ENCODE measurements at places on chromosomes 5 and 9.

DNA sequence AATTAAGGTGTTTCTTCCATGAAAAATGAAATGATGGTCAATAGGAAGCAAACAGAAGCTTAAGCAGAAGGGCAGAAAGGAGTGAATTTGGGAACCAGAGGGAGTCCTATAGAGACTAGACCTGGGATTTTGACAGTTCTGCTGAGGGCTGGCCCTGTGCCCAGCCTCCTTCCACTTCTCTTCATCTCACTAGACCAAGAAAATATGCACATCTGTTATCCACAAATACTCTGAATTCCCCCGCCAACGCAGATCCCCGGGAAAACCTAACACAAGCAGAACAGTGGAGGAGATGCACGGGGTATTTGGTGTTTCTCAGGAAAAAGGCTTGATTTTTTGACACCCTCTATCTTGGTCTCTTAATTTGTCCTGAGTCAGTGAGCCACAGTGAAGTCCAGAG, 22.7 kb downstream of the GRIA1 start:
- DNase-seq = no peak

- DNase-seq = no peak
These were observed 159.8 kb upstream of the KLF9 start for GRCh38 chr9:70574151-70574837.

DNA sequence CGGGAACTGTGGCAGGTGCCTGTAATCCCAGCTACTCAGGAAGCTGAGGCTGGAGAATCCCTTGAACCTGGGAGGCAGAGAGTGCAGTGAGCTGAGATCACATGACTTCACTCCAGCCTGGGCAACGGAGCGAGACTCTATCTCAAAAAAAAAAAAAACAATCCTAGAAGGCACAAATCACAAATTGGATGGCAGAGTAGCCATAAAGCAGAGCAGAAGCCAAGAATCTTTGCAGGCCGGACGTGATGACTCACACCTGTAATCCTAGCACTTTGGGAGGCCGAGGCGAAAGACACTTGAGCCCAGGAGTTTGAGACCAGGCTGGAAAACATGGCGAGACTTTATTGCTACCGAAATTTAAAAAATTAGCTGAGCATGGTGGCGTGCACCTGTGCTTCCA, 9.2 kb upstream of the FUBP3 start:
- no peak for DNase-seq

- peak; percentile 32 for DNase-seq
These were observed 54.2 kb downstream of the WHRN start for GRCh38 chr9:114450833-114451706.
